ENCODE measurements at places on chromosomes 4 and X.

DNA sequence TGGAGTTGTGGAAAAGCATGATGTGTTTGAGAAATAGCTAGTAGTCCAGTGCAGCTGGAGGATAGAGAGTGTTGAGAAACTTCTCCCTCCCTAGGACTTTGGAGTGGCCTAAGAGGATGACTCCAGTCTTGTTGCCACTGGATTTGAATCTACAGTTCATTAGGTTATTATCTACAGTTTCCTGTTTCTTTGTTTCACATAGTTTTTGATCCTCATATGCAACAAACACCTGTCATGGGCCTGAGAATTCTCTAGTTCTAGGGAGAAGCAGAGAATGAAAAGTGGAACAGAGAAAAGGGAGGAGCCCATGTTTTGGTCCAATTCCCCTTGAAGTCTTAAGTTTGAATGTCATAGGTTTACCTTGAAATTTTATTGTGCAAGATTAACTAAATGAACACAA is 73.6 kb upstream of the TBC1D9 start:
- DNase-seq: no peak

GRCh38 chrX:112761242-112762207 is 79.1 kb downstream of the AMOT start:
- no peak for DNase-seq

DNA sequence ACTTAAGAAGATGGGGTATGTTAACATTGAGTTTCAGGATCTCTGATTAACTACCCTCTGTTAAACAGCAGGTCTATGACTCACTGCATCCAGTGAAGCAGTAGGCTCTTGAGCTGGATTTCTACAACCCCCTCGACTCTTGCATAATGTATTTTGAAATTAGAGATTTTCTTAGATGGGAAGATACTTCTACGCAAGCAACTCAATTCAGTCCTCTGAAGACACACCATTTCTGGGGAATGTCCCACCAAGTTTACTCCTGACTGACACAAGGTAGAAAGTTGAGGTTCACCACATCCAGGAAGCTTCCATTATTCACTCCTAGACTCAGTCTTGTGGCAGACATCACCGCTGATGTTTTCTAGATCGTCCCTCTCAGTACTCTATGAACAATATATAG is 12.9 kb downstream of the PALLD start:
- DNase-seq: no peak

DNA sequence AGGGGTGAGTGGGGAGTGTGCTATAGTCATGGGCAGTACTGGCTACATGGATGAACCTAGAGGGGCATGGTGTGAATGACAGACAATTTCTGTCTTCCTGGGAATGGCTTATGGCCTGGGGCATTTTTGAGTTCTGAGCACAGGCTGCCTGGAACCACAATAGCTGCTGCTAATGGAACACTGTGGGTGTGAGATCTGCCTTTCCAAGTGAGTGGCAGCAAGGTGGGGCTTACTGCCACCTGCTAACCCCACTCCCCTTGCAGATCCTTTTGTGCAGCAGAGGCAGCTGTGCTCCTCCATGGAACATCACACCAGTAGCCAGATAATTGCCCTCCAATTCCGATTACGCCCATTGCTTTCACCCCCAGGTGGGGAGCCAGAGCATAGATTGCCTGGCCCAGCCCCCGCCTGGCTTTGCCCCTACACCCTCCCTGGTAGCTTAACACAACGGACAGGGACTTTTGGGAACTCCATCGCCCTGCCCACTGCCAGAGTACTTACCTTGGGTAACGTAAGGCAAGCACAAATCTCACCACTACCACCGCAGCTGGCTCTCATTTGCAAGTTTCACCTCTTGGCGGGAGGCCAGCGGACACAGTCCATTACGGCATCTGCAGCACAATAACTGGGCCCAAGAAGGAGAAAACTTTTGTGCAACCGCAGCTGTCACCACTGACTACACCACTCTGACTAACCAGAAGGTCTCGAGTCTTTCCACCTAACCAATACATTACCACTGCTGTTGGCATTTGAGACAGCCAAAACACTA is 421.2 kb upstream of the NWD2 start:
- DNase-seq: no peak

GRCh38 chr4:1815096-1815996 is 22.3 kb downstream of the FGFR3 start:
- DNase-seq: peak; percentile 65

DNA sequence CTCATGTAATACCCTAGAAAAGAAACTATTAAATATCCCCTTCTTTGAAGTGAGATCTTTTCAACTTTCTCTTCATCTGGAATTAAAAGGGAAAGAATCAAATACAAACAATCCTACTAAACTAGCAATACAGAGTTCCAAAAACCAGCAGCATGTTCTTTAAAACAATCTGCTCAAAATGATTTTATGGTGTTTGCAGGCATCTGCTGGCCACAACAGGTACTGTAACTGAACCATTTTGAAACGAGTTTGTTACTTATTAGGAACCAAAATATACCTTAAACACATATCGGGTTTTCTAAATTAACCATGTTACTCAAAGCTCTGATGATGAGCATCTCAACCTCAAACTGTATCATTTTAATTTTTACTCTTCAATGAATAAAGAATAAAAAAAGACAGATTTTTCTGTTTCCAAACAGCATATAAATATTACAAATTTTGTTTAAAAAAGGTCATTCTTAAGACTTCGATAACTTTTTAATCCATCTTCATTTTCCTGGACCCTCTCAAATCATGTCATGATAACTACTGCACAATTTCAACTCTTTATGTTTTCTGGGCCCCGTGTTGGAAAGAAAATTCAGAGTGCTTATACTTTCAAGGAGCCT is 56.5 kb downstream of the ARAP2 start:
- DNase-seq: no peak

GRCh38 chr4:172134521-172134920 is 321.3 kb downstream of the GALNTL6 start:
- no peak for DNase-seq

GRCh38 chr4:86977621-86978184 is 42.9 kb downstream of the AFF1 start:
- peak; percentile 88 for DNase-seq

DNA sequence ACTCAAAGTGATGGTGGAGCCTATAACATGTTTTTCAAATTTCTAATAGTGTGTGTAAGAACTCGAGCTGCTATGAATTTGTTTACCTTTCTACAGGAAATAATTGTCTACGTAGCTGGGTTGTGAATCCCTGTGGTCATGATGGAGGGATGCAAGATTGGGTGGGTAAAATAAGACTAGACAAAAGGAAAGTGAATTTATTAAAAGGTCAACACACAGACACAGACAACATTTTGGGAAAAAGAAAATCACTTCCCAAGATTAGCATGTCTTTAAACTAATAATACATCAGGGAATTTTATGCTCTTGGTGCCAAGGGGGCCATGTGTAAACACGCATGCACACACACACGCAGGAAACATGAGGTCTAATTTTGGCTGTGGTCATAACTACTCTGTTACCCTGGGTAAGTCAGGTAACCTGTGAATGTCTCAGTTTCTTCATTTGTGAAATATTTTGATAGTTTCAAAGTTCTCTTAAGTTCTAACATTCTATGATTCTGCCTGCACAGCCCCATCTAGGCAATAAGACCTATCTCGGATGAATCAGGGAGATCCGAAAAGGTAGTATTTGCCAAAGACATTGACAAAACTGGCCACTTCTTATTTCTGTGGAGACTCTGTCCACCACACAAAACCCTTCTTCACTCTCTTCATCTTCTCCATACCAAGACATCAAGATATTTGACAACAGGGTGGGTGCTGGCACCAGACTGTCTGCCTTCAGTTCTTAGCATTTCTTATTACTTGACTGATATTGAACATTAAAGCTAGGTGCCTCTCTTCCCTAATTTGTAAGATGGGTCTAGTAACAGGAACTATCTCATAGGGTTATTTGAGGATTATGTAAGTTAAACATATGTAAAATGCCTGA is 1.6 kb upstream of the UNC5C start:
- DNase-seq: peak; percentile 41

DNA sequence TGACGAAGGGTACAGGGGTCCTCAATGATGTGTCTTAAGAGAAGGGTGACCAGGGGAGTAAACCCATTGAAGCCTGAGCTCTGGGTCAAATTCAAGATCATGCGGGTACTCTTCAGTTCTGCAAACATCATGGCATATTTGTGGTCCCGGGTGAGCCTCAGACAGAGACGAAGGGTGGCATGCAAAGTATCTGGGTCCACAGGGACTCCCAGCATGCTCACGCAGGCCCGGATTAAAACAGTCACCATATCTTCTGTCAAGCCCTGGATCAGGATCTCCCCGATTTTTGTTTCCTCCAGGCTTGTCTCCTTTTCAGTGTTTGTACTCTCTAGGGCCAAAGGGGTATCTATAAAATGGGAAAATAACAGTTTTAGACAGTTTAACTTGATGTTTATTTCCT is 102.9 kb downstream of the HUWE1 start:
- DNase-seq: no peak

DNA sequence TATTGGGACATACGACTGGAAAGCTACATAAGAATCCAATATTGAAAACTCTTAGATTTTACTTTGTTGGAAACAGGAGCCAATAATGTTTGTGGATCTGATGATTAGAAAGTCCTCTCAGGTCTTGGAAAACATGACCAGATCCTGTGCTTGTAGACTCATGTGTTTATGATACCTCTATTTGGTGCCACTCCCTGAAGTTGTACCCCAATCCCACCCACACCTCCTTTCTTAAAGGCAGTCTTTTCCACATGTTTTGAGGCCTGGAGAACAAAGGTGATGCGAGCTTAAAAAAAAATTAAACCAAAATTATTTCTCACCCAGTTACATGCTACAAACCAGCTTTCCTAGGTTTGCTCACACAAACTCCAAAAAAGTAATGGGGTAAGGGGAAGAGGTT is 262.7 kb downstream of the PTTG2 start:
- DNase-seq: no peak

GRCh38 chr4:83128240-83128929 is 13.9 kb upstream of the PLAC8 start:
- DNase-seq: peak; percentile 82

DNA sequence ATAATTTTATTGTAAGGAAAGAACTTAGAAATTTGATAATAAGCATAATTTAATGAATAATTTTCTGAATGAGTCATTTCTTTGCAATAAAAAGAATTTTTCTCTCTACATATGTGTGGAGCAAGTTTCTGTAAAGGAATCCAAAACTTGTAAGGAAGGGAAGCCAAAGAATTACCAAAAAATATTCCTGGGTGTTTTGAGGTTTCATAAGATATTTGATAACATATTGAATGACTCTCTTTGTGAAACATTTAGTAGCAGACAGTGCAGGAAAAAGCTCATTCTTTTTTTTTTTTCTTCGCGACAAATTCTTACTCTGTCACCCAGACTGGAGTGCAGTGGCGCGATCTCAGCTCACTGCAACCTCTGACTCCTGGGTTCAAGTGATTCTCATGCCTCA is 469.0 kb upstream of the MAGEB2 start:
- no peak for DNase-seq

DNA sequence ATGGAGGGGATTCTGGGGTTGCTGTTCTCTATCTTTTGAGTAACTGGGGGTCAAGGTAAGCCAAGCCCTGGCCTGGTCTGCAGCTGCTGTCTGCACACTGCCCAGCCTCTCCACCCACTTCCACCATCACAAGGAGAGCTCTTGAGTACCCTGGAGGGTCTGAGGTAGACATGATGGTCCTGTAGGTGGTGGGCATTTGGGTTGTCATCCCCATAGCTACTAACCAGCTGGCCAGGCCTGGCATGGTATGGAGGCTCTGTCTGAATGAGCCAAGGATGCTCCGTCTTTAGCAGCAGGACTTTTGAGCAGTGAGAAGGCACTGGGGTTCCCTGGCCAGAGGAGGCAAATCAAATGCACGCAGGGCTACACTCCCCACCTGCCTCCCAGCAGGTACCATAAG is 82.7 kb downstream of the NHSL2 start:
- no peak for DNase-seq

DNA sequence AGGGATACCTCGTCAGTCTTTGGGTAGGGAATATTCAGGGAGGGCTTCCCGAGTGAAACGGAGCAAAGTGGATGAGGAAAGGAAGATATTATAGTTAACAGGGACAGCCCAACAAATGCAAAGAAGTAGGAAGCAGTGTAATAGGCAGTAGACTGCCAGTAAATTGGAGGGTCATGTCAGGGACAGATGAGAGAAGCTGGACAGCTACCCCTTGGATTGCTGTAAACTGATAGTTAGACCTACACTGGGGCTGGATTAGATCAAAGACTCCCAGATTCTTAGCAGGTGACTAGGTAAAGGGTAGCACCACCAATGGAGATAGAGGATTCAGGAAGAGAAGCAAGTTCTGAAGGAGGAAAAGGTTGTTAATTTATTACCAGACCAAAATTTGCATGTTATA is 48.0 kb downstream of the NPNT start:
- no peak for DNase-seq

GRCh38 chrX:49876750-49877149 is 2.5 kb upstream of the USP27X start:
- peak; percentile 91 for DNase-seq

- no peak for DNase-seq
Observed at GRCh38 chr4:61886131-61886530, 686.0 kb downstream of the ADGRL3 start.

GRCh38 chrX:71532078-71532752 is 689 bp upstream of the OGT start:
- no peak for DNase-seq

DNA sequence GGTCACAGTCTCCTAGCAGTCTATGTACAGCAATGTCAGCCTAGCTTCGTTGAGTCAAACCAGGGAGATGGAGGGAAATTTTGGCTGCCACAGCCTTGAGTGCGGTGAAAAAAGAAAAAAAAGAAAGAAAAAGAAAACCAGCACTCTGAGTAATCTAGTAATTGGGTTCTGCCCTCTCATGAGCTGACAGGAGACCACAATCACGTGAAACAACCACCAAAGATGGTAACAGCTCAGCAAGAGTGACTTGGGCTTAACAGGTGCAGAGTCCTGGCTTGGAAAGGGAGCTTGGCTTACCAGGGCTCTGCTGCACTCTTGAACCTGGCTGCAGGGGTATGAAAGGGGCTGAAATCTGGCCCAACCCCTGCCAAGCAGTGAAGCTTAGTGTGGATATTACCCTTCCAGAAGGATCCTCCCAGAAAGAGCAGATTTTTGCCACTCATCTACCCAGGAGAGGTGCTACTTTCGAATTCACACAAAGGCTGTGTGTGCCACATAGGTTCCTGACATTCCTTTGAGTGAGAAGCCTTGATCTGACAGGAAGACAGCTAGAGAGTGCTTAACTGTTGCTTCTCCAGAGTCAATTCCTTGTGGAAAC is 350.3 kb downstream of the PTTG2 start:
- no peak for DNase-seq

DNA sequence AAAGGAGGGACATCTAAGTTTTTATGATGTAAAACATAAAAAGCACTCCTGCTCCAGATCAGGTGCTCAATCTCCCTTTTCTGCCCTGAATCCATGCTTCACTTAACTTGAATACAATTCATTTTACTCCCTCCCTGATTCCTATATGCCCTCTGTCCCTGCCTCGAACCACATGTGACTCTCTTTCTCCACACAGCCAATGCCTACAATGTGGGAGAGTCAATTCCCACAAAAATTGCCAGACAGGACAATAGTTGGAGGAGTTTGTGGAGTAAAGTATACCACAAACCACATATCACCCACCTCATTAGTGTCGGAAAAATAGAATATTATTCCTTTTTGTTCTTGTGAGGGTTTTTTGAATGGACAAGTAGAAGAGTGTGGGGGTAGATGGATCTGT is 9.7 kb downstream of the AMMECR1 start:
- no peak for DNase-seq

Measured in osteoblast (primary cell).